ENCODE measurements at places on chromosomes 7 and 10. TPM values are rescaled to one million over a fixed set of nuclear protein-coding genes. Genes with fewer than 3 reads are reported as not detected.

Gene TMEM196
- not detected for polyA plus RNA-seq

DNA sequence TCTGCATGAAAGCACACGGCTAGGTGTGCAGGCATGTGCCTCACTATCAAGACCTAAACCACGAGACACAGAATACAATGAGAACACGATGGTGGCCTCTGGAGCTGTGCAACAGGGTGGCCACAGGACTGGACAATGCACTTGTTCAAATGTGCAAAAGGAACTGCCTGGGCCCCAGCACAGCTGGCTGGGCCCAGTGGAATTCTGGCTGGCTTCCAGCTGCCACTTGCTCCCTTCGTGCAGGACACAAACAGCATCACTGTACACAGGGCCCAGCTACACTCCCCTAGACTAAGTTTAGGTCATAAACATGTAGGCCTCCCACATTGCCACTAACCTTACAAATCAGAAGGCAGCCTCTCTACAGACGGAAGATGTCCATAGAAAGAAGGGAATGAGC lies 23.4 kb downstream of the DOCK4 start:
- DNase-seq = no peak

Gene SFTPA1
- not detected for polyA plus RNA-seq

DNA sequence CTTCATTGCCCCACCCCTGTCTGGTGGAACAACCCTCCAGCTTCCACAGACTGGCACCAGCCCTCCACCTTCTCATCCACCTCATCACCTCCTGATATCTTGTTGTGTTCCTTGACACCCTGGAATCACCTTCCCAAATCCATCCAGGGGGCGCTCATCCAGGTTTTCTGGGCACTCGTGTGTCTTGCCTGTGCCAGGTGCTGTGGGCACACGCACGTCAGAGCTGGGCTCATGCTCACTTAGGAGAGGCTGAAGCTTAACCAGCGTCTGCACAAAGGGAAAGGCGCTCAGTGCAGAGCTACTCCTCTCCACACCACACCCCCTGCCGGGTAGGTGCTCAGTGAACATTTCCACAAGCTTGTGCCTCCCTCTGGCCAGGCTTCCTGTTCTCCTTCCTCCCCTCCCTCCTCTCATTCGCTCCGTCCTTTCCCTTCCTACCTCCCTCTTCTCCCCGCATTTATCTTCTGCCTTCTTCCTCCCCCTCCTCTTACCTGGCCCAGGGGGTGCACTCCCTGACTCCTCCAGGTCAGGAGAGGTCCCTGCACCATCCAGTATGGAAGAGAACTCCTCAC lies 4.8 kb downstream of the ADCYAP1R1 start:
- no peak for DNase-seq

- no peak for DNase-seq
Measured at GRCh38 chr10:101906586-101907183, 63.1 kb upstream of the KCNIP2 start.

Gene TRIM74
- 0.92 TPM for polyA plus RNA-seq

Gene PTF1A
- not detected for polyA plus RNA-seq

- no peak for DNase-seq
Measured at GRCh38 chr7:140744005-140744404, 47.5 kb downstream of the NDUFB2 start.

Gene TRA2A
- polyA plus RNA-seq = 327 TPM

Gene FAM180A
- not detected for polyA plus RNA-seq

DNA sequence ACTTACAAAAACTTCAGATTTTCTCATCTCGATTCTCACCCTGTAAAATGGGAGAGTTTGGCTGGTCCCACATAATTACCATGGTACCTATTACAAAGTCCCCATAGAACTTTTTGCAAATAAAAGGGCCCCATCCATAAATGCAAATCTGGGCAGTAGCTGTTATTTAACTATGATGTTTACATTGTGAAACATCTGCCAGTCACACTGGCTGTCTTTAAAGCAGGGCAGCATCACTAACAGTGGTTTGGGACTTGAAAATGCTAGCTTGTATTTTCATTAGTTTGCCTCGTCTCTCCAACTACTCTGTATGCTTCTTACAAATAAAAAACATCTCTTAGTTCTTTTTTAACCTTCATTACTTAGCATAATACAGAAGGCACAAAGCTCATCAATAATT lies 240.7 kb downstream of the FZD1 start:
- DNase-seq = no peak

- no peak for DNase-seq
Measured at GRCh38 chr7:10439027-10439426, 534.6 kb upstream of the PHF14 start.

GRCh38 chr10:91103384-91104192 lies 116.9 kb upstream of the PCGF5 start:
- no peak for DNase-seq

Gene LRRC18
- 0.19 TPM for polyA plus RNA-seq

Gene RELN
- 17.1 TPM for polyA plus RNA-seq

DNA sequence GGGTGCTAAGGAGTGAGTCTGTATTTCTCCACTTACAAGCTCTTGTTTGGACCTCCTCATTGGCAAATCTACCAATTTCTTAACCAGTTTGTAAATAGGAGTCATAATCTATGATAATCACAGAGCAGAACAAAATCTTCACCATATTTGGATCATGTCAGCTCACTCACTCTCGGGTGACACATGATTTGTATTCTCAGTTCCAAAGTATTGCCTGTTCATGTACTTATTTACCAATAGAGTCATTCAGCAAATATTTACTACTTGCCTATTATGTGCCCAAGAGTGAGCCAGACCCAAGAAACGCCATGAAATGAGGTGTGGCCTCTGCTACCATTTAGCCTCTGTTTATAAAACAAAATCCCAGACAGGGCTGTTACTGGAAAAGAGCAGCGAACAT lies 114.8 kb downstream of the TSPAN12 start:
- DNase-seq = no peak

- no peak for DNase-seq
Measured at GRCh38 chr10:114716811-114717404, 58.8 kb upstream of the ABLIM1 start.

DNA sequence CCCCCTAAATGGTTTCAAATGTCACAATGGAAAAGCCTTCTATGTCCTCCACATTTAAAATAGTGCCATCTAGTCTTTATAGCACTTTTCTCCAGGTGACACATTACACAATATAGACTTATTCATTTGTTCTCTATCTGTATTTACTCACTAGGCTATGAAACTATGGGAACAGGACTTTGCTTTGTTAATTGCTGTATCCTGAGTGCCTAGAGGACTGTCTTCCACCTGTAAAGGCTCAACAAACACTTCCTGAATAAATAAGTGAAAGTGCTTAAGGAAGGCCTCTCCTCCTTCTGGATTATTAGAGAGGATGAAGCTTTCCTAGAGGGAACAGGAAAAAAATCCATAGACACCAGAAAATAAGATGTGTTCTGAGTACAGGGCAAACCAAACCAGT lies 397.6 kb upstream of the LRRN3 start:
- no peak for DNase-seq

Gene IDI2
- polyA plus RNA-seq = not detected

DNA sequence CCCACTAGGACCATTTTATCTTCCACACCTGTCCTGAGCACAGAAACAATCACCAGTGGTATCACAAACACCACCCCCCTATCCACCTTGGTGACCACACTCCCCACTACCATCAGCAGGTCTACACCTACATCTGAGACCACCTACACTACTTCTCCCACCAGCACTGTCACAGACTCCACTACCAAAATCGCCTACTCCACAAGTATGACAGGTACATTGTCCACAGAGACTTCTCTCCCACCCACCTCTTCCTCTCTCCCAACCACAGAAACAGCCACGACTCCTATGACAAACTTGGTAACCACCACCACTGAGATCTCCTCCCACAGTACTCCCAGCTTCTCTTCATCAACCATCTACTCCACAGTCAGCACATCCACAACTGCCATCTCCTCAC lies 3.3 kb downstream of the MUC3A start:
- no peak for DNase-seq

DNA sequence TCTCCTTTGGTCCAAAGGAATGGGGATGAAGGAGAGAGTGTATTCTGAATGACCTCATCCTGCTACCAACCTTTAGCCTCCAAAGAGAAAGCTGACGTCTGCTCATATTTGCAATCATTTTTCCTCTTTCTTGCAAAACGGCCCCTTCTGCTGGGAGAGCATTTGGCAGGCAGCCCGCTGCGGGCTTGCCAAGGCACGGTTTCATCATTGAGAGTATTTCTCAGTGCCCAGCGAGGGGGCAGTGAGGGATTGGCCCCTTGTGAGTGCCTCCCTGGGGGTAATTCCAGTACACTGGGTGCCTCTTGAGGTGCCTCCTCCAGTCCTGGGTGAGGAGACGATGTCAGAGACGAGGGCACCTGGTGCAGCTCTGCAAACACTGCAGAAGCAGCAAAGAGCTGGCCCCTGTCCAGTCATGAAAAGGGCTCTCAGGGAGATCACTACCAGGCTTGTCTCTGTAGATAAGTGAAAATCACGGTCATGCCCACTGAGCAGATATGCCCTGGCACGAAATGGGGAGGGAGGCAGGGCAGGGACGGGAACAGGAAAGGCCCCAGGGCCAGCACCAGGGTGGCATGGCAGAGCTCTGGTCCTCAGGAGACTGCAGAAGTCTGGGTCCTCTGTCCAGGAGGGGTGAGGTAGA lies 48.7 kb upstream of the SHH start:
- no peak for DNase-seq

DNA sequence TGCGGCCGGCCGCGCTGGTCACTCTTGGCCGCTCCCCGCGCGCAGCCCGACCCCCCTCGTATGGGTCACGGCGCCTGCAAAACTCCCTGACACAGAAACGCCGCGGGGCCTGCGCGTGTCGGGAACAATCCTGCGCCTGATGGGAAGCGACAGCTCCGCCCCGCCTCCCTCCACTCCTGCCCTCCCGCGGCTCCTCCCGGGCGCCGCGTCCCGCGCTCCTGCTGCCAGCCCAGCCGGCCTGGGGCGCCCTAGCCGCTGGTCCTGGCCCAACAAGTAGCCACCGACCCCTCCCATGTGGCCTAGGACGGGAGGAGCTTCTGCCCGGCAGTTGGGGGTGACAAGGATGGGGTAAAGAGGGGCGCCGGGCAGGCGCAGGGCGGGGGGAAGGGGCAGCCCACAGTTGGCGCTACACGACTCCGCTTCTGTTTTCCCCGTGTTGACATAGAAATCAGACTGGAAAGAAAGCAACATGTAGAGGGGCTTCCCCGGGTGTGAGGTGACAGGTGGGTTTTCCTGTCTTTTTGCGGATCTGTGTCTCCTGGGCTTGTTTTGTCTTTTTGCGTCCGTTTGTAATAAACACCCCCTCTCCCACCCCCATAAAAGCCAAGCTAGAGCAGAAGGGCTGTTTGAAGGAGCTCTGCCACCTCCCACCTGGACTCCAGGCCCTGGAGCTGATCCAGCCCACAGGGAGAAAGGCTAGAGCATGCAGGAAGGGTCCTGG lies 35.1 kb upstream of the PAX2 start:
- no peak for DNase-seq
